ENCODE measurements at places on chromosomes 13 and 19.

DNA sequence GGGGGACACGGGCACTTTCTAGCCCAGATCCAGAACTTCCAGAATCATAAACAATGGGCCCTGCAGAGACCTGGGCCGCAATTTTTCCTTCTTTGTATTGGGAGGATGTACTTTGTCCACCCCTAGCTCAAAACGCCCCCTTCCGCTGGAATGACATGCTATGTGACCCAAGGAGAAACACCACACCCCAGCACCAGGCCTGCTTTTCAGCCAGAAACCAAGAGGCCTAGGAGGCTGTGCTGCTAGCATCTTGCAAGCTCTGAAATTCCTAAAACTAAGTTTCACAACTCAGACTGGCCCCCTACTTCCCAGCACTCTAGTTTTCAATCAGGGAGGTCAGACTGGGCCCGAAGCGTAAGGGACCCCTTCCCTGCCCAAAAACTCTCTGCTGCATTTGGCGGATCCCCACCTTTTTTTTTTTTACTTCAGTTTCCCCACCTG, 538 bp downstream of the LSM4 start:
- H3K36me3 ChIP-seq = no peaks in the 10 kb centered on the region
- no peaks in the 10 kb centered on the region for H3K27me3 ChIP-seq
- H3K27ac ChIP-seq = no peak overlapping the region
- H3K4me3 ChIP-seq = peak overlapping the region; percentile 65
- H3K4me1 ChIP-seq = no peaks in the 10 kb centered on the region

GRCh38 chr13:22700246-22700887, 480.4 kb upstream of the SGCG start:
- H3K36me3 ChIP-seq = no peaks in the 10 kb centered on the region
- no peaks in the 10 kb centered on the region for H3K27me3 ChIP-seq
- H3K27ac ChIP-seq = no peak overlapping the region

DNA sequence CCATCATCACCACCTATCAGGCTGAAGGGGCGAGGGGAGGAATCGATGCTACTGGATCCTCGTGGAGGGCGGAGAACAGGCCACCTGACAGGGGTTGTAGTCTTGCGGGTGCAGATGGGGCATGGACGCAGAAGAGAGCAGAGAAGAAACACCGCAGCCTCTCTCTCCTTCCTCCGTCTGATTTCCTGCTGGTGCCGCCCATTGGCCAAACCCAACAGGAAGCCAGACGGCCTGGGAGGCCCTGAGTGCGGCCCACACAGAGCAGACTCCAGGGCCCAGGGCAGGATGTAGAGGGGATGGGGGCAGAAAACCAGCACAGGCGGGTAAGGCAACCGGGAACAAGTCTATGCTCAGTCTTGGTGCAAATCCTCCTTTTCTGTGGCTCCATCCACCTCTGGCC, 15.4 kb downstream of the CEBPA start:
- H3K36me3 ChIP-seq = no peaks in the 10 kb centered on the region
- H3K27ac ChIP-seq = no peak overlapping the region
- H3K4me3 ChIP-seq = no peak overlapping the region
- no peaks in the 10 kb centered on the region for H3K4me1 ChIP-seq

DNA sequence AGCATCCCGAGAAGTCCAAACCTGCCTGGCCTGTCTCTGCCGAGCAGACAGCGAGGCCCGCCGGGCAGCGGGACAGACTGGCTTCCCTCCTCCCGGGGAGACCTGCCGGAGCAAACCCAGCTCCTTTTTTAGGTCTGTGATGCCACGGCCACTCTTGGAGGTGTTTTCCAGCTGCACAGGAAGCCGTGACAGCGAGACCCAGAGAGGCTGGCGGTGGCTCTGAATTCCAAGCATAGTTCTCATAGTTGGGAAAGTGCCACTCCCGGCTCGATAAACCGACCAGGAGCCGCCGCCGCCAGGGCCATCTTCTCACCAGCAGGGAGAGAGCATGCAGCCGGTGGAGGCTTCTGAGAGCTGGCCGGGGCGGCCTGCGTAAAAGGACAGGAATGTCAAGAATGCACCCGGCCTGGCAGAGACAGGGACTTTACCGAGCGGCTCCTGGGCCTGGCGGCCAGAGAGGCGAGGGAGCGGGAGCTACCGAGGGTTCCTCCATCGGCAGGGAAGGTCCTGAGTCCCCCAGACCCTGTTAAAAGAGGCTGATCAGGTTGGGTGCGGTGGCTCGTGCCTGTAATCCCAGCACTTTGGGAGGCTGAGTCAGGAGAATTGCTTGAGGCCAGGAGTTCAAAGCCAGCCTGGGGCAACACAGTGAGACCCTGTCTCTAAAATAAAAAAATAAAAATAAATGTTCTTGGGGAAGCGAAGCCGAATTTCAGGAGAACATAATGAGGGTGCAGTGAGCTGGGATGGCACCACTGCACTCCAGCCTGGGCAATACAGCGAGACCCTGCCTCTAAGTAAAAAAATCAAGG, 64.9 kb downstream of the GADD45B start:
- no peak overlapping the region for H3K4me3 ChIP-seq
- H3K27me3 ChIP-seq = no peaks in the 10 kb centered on the region
- H3K27ac ChIP-seq = peak overlapping the region; percentile 28
- no peaks in the 10 kb centered on the region for H3K36me3 ChIP-seq

DNA sequence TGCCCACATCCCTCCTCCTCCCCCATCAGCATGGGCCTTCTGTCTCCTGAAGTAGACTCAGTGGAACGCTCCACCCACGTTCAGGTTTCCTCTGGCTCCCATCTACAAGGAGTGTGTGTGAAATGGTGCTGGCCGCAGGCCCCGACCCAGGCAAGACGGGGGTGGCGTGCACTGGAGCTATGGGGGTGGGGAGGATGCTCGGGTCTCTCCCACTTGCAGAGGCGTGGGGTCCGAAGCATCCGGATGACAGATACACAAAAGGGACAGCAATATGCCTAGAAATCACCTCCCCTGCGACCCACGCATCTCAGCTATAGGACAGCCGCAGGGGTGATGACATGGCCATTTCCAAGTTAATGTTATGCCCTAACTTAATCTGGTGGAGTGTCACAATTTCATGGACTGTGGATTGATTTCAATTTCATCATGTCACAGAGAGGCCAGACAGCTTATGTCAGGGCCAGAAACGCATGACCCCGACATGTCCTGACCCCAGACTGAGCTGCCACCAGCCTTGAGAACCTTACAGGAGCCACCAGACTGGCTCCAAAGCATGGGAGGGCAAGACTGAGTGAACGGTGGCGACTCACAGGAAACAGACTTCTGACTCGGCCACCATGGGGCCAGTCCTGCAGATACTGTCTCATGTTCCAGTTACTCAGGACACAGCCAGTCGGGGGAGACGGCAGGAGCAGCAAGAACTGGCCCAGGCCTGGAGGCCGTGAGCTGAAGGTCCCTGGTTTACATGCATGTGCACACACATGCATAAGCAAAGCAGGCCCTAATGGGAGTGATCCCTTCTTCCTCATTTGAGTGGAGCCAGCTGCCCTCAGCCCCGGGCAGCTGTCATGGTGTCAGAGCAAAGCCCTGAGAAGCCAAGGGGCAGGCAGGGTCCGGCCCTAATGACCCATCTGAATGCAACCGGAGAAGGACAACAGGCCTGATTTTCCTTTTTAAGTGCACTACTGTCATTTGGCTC, 82.2 kb downstream of the SLC7A1 start:
- H3K27ac ChIP-seq = no peak overlapping the region
- H3K4me3 ChIP-seq = no peak overlapping the region
- peaks cover 46% of the 10 kb centered on the region for H3K36me3 ChIP-seq
- H3K4me1 ChIP-seq = no peaks in the 10 kb centered on the region

- H3K4me1 ChIP-seq = no peaks in the 10 kb centered on the region
- no peak for DNase-seq
- no peaks in the 10 kb centered on the region for H3K27me3 ChIP-seq
These were observed 787.9 kb upstream of the KLHL1 start for GRCh38 chr13:70896136-70896535.

DNA sequence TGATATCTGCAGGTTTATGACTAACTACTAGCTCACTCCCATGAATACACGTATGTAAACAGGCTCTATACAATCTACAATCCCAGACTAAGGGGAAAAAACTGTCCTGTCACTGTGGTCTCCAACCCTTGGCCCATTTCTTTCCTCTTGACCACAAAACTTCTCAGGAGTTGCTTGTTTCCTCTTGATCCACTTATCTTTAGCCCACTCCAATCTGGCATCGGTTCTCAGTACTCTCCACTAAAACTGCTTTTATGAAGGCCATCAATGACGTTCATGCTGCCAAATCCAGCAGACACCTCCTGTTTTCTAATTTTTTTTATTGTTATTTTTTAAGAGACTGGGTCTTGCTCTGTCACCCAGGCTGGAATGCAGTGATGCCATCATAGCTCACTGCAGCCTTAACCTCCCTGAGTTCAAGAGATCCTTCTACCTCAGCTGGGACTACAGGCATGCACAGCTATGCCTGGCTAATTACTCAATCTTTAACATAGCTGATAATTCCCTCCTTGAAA, 31.9 kb upstream of the USPL1 start:
- no peaks in the 10 kb centered on the region for H3K4me1 ChIP-seq
- no peaks in the 10 kb centered on the region for H3K36me3 ChIP-seq
- no peak overlapping the region for H3K4me3 ChIP-seq
- no peak overlapping the region for H3K27ac ChIP-seq

GRCh38 chr19:50838239-50838638, 4.9 kb upstream of the KLK15 start:
- peaks cover 2% of the 10 kb centered on the region for H3K4me1 ChIP-seq
- no peaks in the 10 kb centered on the region for H3K36me3 ChIP-seq
- no peak overlapping the region for H3K27ac ChIP-seq
- H3K4me3 ChIP-seq = no peak overlapping the region
- no peak for DNase-seq

GRCh38 chr13:97194479-97194878, 27.7 kb upstream of the MBNL2 start:
- no peak for DNase-seq
- H3K27ac ChIP-seq = no peak overlapping the region
- H3K4me1 ChIP-seq = no peaks in the 10 kb centered on the region
- H3K27me3 ChIP-seq = no peaks in the 10 kb centered on the region
- H3K4me3 ChIP-seq = no peak overlapping the region

DNA sequence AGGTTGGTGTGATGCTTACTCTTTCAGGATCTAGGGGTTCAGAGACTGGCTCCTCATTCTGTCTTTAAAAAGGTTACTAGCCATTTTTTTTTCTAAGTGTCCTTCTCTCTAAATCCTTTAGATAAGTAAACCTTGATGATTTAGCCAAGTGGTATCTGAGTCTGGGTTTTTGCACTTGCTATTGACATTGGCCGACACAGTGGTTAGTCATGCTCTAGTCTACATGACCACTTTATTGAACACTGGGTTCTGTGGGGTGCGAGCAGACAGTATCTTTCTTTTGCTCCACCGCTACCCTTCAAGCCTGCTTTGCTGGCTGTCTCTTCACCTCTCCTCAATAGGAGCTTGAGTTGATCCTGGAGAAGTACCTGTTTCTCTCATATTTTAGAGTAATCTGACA, 6.2 kb upstream of the NUP58 start:
- no peak overlapping the region for H3K27ac ChIP-seq
- H3K36me3 ChIP-seq = no peaks in the 10 kb centered on the region
- no peaks in the 10 kb centered on the region for H3K4me1 ChIP-seq
- no peak for DNase-seq
- no peak overlapping the region for H3K4me3 ChIP-seq

- no peaks in the 10 kb centered on the region for H3K27me3 ChIP-seq
- H3K4me1 ChIP-seq = no peaks in the 10 kb centered on the region
- H3K4me3 ChIP-seq = no peak overlapping the region
- no peak overlapping the region for H3K27ac ChIP-seq
- H3K36me3 ChIP-seq = no peaks in the 10 kb centered on the region
These were observed 194.0 kb downstream of the SHISA2 start for GRCh38 chr13:25857830-25858229.

DNA sequence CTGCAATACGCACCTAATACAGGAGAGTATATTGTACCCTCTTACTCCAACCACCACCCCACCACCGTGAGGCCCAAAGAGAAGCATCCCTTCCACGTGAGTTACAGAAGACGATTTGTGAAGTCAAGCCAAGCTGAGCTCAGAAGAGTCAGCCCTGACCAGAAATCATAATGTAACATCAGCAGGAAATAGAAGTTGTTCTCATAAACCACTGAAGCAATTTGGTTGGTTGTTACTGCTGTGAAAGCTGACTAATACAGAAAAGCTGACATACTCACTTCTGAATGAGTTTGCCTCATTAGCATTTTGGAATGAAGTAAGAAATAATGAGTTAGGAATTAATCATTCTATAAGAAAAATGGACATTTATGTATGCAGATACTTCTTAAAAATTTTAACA, 749.4 kb upstream of the SLC10A2 start:
- no peak overlapping the region for H3K4me3 ChIP-seq
- DNase-seq = no peak
- no peaks in the 10 kb centered on the region for H3K27me3 ChIP-seq
- H3K36me3 ChIP-seq = no peaks in the 10 kb centered on the region
- H3K4me1 ChIP-seq = no peaks in the 10 kb centered on the region

DNA sequence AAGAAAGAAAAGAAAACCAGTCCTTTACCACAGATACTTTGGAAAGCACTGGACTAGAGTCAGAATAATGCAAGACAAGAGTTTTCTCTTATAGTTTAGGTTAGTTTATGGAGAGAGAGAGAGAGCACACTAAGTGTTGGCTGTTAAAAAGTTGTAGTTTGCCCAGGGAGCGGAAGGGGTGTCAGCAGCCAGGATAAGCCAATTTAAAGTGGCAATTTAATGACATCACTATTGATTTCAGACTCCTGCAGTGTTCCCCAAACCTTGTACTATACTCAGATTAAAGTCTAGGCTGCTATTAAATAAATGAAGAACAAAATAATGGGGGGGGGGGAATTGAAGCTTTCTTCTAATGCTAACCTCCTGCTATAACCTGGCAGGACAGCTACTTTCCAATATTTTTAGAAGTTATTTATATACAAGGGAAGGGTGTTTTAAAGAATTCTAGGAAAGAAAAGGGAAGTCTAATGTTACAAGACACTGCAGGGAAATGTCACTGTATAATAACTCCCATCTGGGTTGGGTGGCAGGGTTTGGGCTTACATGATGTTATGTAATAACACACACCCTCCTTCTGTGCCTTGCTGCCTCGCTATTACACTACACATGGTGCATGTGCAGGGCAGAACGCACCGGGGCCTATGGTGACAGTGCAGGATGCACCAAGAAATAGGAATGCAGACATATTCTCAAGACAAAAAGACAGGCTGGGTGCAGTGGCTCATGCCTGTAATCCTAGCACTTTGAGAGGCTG, 19.9 kb downstream of the TPT1 start:
- no peak overlapping the region for H3K4me3 ChIP-seq
- DNase-seq = no peak
- no peaks in the 10 kb centered on the region for H3K36me3 ChIP-seq

- no peak overlapping the region for H3K27ac ChIP-seq
- H3K4me3 ChIP-seq = no peak overlapping the region
- DNase-seq = no peak
- no peaks in the 10 kb centered on the region for H3K4me1 ChIP-seq
- no peaks in the 10 kb centered on the region for H3K36me3 ChIP-seq
- H3K27me3 ChIP-seq = no peaks in the 10 kb centered on the region
These were observed 756.1 kb upstream of the MIR17HG start for GRCh38 chr13:90591260-90591926.

- no peaks in the 10 kb centered on the region for H3K27me3 ChIP-seq
- no peak overlapping the region for H3K4me3 ChIP-seq
- no peaks in the 10 kb centered on the region for H3K4me1 ChIP-seq
- no peak for DNase-seq
- no peaks in the 10 kb centered on the region for H3K36me3 ChIP-seq
These were observed 1.5 kb downstream of the HIPK4 start for GRCh38 chr19:40388481-40388880.

- no peaks in the 10 kb centered on the region for H3K36me3 ChIP-seq
- H3K4me1 ChIP-seq = no peaks in the 10 kb centered on the region
- H3K27me3 ChIP-seq = 0 out of 2 replicates have a peak, but pooled peaks cover 1% of the 10 kb centered on the region
- H3K4me3 ChIP-seq = no peak overlapping the region
- H3K27ac ChIP-seq = no peak overlapping the region
These were observed 15.5 kb downstream of the LIPE start for GRCh38 chr19:42411581-42412178.
